ENCODE measurements at places on chromosomes 3 and 15. TPM values are rescaled to one million over a fixed set of nuclear protein-coding genes. Genes with fewer than 3 reads are reported as not detected.
A peak's percentile ranks its signal among the peaks of the same experiment; 100 is the strongest.

- DNase-seq: peak; percentile 72
These were observed 60.0 kb downstream of the RPL22L1 start for GRCh38 chr3:170809975-170810357.

The WDR76 gene
- total RNA-seq: 2.1 TPM

GRCh38 chr3:53485675-53486403, 8.6 kb upstream of the CACNA1D start:
- no peak for DNase-seq

DNA sequence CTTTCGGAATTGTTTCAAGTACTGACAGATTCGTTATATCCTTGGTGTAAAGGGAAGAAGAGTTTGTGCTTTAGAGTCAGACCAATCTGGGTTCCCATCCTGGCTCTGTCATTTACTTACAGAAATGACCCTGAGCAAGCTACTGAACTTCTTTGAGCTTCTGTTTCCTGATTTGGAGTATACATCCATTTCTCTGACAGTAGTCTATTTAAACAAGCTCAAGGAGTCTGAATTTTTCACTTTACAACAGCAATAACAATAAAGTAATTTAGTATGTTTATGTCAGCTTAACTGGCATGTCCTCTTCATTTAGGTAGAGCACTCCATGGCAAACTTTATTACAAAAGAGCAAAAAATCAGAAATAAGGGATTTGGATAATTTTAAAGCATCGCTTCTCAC, 27.8 kb downstream of the FAM98B start:
- no peak for DNase-seq

GRCh38 chr3:151800431-151800830, 13.5 kb upstream of the AADAC start:
- DNase-seq: no peak

The RBP2 gene
- not detected for total RNA-seq

The TRPC1 gene
- total RNA-seq: 3.9 TPM

- peak; percentile 0 for DNase-seq
These were observed 316.8 kb upstream of the ATP10A start for GRCh38 chr15:26179906-26180305.

GRCh38 chr3:79406175-79406574, 361.6 kb downstream of the ROBO1 start:
- peak; percentile 8 for DNase-seq

- DNase-seq: no peak
These were observed 38.4 kb downstream of the ABTB1 start for GRCh38 chr3:127711021-127711695.

- no peak for DNase-seq
These were observed 124.4 kb upstream of the TOPAZ1 start for GRCh38 chr3:44117239-44117638.

The C2CD4A gene
- total RNA-seq: 1.3 TPM

The TRIM42 gene
- total RNA-seq: not detected

- no peak for DNase-seq
These were observed 143.3 kb downstream of the CHDH start for GRCh38 chr3:53702776-53703530.

DNA sequence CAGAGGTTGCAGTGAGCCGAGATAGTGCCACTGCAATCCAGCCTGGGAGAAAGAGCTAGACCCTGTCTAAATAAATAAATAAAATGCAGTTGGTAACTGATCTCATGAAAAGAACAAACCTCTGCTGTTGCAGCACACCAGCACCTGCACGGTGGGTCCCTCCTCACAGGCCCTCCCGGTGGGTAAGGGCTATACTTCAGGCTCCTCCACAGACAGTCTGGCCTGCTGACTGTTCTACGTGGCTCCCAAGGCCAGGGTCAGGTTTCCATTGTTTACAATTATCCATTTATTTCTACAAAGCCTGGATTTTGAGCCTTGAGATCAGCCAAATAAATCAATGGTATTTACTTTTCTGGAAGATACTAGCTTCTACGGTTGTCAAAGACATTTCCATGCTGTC, 5.1 kb upstream of the APBA2 start:
- no peak for DNase-seq

GRCh38 chr3:190618330-190619030, 104.6 kb downstream of the IL1RAP start:
- peak; percentile 33 for DNase-seq

- peak; percentile 48 for DNase-seq
These were observed 102.9 kb downstream of the SHQ1 start for GRCh38 chr3:72745146-72745999.

The TIGIT gene
- total RNA-seq: not detected

GRCh38 chr3:139534455-139534812, 5.1 kb downstream of the RBP1 start:
- DNase-seq: peak; percentile 93

GRCh38 chr3:59443618-59444293, 393.9 kb upstream of the CFAP20DC start:
- no peak for DNase-seq

GRCh38 chr15:36653851-36654250, 74.4 kb downstream of the CDIN1 start:
- peak; percentile 94 for DNase-seq

DNA sequence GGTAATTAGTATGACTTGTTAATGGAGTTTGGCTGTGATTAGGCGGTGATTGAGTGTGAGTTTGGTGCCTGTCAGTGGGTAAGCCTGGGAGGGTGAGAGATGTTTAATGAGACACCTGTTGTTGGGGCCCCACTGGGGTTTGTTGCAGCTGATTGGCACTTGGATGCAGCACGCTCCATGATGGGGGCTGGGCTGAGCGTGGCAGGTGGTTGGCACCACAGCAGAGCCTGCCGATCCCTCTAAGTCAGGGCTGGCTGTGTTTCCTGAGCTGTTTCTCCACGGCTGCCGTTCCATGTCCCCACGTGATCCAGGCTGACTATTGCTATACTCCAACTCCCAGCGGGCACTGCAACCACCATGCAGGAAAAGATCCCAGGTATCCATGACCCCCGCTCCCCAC, 93.5 kb upstream of the ARRDC4 start:
- no peak for DNase-seq

The SPTSSB gene
- total RNA-seq: 6.3 TPM

The CIB2 gene
- total RNA-seq: 8.6 TPM

The NAA50 gene
- total RNA-seq: 292 TPM

GRCh38 chr15:38503496-38503895, 49.6 kb downstream of the FAM98B start:
- DNase-seq: no peak

- no peak for DNase-seq
These were observed 179.7 kb upstream of the NDN start for GRCh38 chr15:23866832-23867231.

The SUMF1 gene
- 81.7 TPM for total RNA-seq

The P4HTM gene
- total RNA-seq: 28.7 TPM

The HAPLN3 gene
- 1.1 TPM for total RNA-seq

DNA sequence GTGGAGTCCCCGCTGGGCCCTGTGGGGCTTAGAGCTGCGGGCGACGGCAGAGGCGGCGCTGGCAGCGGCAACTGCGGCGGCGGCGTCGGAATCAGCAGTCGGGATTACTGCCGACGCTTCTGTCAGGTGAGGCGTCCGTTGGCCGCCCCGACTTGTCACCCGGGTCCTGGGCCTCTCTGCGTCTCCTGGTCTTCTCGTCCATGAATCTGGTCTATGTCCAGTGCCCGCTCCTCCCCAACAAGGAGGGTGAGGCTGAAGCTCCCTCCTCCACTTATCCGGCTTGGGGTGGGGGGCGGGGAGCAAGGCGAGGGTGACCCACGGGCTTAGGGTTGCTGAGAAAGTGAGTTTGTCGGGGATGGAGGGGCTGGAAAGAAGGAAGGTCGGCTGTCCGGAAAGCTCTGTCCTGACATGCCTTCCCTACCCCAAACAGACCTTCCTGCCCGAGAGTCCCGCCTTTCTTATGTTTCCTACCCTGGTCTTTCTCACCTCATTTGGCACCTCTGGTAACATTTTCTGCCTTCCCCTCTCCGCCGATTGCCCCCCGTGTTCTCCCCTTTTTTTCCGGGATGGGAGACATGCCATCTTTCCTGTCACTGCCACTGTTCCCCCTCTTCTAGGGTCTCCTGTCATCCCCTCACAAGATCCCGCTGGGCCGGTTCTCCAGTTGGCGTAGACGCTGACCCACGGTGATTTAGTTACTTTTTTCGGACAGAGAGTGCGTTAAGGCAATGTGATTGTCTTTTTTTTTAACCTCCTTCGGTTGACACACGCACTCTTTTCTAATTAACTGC, 520 bp downstream of the ZNF654 start:
- peak; percentile 27 for DNase-seq

- DNase-seq: peak; percentile 97
These were observed 163.9 kb downstream of the THSD4 start for GRCh38 chr15:71278989-71279756.

The NAA80 gene
- 1.3 TPM for total RNA-seq

GRCh38 chr15:47820747-47821319, 103.5 kb downstream of the SEMA6D start:
- DNase-seq: peak; percentile 93

DNA sequence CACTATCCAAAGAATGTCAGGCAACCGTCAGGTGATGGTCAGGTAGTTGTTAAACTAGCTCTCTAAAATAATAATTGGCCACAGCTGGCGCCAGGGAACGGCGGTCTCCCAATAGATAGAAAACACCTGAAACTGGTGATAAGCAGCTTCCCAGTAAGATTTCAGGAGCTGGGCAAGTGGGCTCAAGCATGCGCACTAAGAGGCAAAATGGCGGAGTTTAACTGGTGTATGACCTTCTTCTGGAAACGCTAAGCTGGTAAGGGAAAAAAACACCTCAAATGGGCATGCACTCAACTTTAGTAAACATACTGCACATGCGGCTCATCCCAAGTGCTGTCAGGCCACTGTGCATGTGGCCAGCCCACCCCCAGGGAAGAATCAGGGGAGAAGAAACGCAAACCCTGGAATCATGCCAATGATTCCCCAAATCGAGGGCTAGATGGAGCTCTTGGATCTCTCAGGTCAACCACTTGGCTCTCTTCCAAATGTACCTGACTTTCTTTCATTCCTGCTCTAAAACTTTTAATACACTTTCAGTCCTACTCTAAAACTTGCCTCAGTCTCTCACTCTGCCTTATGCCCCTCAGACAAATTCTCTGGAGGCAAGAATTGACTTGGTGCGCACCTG, 195.0 kb downstream of the ZNF621 start:
- DNase-seq: peak; percentile 52

The CTXN2 gene
- total RNA-seq: not detected

The CELSR3 gene
- 1.1 TPM for total RNA-seq

DNA sequence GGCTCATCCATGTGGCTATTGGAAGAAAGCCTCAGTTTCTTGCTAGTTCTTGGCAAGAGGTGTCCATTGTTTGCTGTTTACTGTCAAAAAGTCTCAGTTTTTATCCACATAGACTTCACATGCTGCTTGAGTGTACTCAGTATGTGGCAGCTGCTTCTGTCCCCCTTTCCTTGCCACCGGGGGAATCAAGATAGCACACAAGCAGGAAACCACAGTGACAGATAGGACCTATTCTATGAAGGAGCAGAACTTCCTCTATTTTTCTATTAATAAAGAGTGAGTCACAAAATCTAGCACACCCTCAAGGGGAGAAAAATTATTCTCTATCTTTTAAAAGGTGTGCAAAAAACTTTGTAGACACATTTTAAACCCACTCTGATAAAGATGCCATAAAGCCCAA, 121.4 kb upstream of the GMNC start:
- DNase-seq: no peak

- DNase-seq: no peak
These were observed 406.3 kb upstream of the BCHE start for GRCh38 chr3:166243511-166243910.

- no peak for DNase-seq
These were observed 12.4 kb downstream of the ATR start for GRCh38 chr3:142566096-142566495.

DNA sequence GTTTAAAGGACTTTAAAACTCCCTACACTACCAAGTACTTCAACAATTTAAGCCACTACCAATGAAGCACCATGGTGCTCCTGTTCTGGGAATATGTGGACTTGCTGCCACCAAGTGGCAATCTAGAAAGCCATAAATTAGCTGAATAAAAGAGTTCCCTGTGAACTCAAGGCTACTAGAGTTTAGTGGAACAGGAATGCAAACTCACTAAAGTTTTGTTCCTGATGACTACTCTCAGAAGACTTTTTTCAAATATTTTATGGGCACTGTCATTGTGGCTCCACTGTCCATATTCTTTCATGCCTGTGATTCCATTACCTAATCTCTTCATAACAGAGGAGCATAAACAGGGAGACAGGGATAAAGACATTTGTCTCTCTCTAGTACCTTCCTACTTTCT, 63.9 kb downstream of the TMCC1 start:
- DNase-seq: peak; percentile 81

GRCh38 chr3:136250903-136251460, 842 bp downstream of the PCCB start:
- DNase-seq: no peak

GRCh38 chr3:140006331-140006730, 71.3 kb downstream of the CLSTN2 start:
- no peak for DNase-seq

GRCh38 chr3:12877040-12877439, 35.7 kb upstream of the RPL32 start:
- no peak for DNase-seq

The OR5K4 gene
- not detected for total RNA-seq

The ZNF197 gene
- 16.3 TPM for total RNA-seq

DNA sequence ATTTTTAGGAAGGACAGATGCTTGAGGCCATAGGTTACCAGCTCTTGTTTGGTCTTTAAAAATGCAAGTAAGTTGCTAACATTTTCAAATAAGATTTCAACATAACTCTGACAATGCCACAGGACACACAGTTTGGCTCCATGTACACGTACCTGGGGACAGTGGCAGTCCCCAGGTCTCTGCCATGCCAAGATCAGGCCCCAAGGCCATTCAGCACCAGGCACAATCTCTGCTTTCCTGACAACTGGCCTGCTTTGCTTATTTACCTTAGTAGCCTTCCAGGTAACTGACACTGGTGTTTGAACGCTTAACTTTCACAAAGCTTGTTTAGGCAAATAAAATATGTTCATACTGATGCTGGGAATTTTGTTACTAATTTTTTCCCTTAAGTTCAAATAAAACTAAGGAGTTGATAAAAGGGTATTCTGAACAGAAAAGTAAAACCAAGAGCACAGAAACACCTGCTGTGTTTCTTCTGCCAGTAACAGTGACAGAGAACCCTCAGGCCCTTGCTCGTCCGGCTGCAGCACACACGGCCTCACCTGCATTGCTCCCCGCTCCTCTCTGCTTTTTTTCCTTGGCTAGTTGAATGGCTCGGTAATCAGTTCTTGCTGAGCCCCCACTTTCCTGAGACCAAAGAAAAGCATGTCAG, 16.5 kb downstream of the ZXDC start:
- no peak for DNase-seq
